ENCODE measurements at places on chromosomes 13 and 19. TPM values are rescaled to one million over a fixed set of nuclear protein-coding genes. Genes with fewer than 3 reads are reported as not detected.

- no peak for DNase-seq
Measured at GRCh38 chr13:37397535-37397934, 201.0 kb downstream of the POSTN start.

- no peak for DNase-seq
Measured at GRCh38 chr13:43329702-43330101, 306.3 kb downstream of the DNAJC15 start.

- no peak for DNase-seq
Measured at GRCh38 chr13:97226013-97226412, 3.9 kb downstream of the MBNL2 start.

The SIRT2 gene
- total RNA-seq, result 60.2 TPM

DNA sequence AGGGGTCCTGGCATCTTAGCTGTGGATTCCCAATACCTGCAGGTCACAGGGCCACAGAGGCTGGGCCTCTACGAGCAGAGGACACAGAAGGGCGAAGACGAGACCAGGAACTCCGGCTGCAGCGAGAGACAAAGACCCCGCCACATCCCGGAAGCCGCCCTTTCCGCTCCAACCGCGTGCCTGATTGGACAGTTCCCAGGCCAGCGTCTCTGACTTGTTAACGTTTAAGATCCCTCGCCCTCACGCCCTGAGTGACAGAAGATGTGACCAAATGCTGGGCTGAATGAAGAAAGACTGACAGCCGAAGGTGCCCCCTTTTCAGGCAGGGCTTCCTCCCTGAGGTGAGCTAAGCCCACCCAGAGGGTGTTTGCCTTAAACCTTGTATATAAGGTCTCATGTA lies at the start of gene ZNF98:
Gene ZNF98, minus strand, starts transcription at position 136 of the 400 bp plus-strand sequence. Its CDS starts 122 bp downstream, at position 14.
- no peak for DNase-seq

DNA sequence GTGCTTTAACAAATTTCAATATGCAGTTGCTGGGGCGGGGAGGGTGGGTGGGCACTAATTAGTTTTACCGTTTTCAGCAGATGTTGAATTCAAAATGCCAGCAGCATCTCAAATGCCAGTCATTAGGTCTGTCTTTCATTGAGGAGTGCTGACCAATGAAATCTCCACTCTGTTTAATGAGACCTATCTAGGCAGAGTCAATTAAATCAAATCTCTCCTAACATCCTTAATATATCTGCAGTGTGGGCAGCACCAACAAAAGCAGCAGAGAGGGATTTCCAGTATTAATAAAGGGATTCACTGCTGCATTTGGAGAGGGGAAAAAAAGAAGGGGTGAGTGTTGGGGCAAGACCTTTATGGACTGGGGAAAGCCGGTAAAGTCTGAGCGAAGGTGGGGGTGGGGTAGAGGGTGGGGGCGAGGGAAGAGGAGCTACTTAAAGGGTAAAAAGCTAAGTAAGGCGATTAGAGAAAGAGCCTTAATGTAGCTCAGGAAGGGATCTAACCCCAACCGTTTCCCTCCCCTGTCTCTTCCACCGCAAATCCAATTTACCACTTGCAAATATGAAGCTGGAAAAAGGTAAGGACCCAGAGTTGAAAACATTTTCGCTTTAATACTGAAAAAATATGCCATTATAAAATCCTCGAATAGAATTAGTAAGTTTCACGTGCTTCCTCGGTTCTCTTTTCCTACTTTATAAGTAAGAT lies 4.5 kb downstream of the SLITRK1 start:
- no peak for DNase-seq

DNA sequence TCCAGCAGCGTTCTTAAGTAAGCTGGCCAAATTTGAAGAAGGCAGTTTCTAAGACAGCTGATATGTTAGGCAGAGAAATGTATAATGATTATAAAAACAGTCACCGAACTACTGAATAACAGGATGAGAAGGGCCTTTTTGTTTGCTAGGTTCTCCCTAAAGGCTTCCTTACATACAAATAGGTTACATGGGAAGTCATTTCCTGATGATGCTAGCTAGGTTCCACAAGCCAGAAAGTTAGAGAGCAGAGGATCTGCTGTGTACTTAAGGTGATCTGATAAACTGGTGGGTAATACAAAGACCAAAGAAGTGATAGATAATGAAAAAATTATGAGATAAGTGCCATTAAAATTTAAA lies 139.7 kb downstream of the VWA8 start:
- DNase-seq, result no peak

The KLK3 gene
- not detected for total RNA-seq

- no peak for DNase-seq
Measured at GRCh38 chr19:6711605-6712004, 8.8 kb downstream of the C3 start.

- DNase-seq, result no peak
Measured at GRCh38 chr13:21324803-21325202, 134.3 kb downstream of the ZDHHC20 start.

- no peak for DNase-seq
Measured at GRCh38 chr19:23118400-23118799, 1.6 kb downstream of the ZNF730 start.

The ZNF486 gene
- total RNA-seq, result 2.9 TPM

The IFNL3 gene
- total RNA-seq, result not detected

The ZNF846 gene
- 8.8 TPM for total RNA-seq

The KCNC3 gene
- 1.6 TPM for total RNA-seq

DNA sequence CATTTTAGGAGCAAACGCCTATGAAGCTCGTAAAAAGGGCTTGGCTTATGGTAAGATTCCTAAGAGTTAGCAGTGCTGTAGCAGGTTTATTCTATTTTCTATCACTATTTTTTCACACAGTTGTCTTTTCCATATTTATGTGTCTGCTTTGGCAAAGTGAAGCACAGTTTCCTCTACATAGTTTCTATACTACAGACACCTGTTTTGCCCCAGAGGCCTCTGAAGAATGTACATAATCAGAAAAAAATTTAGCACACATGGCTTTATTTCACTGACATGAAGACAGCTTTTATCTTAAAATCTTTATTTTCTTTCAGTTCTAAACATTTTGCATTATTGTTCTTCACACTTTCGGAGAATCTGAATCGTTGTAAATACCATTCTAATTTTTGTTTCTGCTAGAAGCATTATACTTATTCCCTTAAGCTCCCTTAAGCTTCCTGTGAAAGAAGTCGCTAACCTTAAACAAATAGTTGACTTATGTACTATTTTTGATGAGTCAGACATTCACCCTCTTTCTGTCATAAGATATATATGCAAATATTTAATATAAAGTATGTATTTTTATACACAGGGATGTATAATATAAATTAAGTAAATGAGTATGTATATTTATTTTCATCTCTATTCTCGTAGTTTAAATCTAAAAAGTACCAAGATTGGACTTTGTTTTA lies 816.0 kb downstream of the OLFM4 start:
- no peak for DNase-seq

DNA sequence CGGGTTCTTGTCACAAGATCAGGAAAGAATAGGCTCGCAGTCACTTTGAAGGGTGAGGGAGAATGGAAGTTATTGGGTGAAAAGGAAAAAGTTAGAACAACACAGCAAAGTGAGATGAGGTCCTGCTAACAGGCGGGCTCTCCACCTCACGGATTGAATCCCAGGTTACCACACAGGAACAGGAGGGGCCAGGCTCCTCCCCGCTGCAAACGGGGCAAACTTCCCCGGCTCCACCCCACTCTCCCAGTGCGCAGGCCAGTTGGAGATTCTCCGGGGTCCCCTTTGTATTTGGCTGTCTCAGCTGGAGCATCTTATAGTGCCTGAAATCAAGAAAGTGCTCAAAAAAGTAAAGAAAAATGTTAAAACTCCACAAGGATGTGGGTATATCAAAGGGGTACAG lies 78.3 kb upstream of the IPO5 start:
- no peak for DNase-seq

GRCh38 chr19:35223084-35223790 lies 5.3 kb downstream of the FAM187B start:
- peak; percentile 67 for DNase-seq

DNA sequence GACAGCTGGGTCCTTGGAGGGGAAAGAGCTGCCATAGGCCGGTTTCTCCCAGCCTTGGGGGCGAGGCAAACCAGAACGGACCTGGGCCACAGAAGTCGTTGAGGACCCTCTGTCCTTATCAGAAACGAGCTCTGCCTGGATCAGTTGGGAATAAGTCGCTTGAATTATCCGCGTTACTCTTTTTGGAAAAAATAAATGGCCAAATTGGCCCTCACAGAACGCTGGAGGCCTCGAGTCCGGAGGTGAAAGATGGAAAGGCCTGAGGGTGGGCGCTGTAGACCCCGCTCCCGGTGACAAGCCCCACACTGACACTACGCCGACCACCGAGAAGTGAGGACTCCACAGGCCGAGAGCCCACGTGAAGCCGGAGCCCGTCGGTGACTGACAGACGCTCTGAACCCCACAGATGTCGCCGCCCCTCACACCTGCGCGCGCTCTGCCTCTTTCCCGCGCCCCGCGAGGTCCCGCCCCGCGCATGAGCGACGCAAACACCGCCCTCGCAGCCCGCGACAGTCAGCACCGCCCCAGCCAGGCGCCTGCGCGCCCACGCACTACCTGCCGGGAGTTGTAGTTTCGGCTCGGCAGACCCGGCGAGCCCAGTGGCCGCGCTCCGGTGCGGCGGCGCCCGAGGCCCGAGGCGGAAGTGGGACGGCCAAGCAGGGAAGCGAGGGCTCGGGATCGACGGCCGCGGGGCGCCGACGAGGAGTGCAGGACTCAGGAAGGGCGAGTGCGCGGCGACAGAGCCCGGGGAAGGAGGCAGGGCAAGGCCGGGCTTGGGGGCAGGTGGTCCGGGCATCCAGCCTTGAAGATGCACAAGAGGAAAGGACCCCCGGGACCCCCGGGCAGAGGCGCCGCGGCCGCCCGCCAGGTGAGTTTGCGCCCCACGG lies at the start of the genes BRME1 and CC2D1A:
Gene BRME1, minus strand, starts transcription at position 484 of the 887 bp plus-strand sequence. CDS start 1,225 bp downstream, outside the sequence.
Gene CC2D1A, plus strand, starts transcription at position 568 of the 887 bp plus-strand sequence. Its CDS starts 241 bp downstream, at position 809.
- DNase-seq, result peak; percentile 99

DNA sequence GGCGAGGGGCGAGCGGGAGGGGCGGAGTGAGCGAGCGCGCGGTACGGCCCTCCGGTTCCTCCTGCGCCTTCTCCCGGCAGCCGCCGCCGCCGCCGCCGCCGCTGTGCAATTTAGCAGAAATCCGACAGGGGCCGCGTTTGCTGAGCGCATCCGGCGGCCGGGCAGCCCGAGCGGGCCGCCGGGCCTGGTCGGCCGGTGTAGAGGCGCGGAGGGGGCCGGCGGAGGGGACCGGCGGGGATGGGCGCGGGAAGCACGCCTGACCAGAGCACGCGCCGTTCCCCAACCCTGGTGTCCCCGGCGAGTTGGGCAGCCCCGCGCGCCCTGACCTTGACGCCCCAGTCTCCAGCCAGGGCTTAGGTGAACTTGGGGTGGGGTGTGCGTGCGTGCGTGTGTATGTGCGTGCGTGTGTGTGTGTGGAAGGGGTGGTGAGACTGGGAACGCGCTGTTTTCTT lies 144.5 kb upstream of the ZNF536 start:
- DNase-seq, result peak; percentile 89

GRCh38 chr19:10812196-10812595 lies 23.8 kb downstream of the TMED1 start:
- DNase-seq, result no peak

DNA sequence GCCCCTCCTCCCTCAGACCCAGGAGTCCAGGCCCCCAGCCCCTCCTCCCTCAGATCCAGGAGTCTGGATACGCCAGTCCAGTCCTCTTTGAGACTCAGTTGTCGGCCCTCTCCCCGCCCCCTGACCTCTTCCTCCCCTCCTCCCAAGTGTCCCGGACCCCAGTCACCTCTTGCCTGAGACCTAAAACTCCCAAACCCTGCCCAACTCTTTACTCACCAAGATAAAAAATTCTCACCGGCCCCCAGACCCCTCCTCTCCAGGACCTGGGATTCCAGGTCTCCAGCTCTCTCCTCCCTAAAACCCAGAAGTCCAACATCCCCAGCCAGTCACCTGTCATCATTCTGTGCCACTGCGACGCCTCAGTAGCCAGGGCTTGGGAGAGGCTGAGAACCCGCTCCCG lies 1.4 kb upstream of the HSD17B14 start:
- no peak for DNase-seq

DNA sequence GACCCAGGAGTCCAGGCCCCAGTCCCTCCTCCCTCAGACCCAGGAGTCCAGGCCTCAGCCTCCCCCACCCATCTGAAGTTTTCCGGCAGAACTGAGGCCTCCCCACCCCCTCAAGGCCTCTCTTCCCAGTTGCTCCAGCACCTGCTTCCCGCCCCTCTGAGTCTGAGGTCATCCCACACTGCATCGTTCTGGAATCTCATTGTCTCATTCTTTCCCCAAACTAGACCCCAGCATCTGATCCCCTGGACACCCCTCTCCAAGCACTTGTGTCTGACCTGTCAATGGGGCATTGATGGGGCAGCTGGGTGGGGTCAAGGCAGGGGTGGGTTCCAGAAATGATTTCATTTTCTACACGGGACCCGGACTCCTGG lies 793 bp upstream of the SBK2 start:
- DNase-seq, result no peak

The HDGFL2 gene
- 22.8 TPM for total RNA-seq
